Fibroblast of mammary gland (primary cell): ENCODE measurements at places on chromosomes 5 and 9.

DNA sequence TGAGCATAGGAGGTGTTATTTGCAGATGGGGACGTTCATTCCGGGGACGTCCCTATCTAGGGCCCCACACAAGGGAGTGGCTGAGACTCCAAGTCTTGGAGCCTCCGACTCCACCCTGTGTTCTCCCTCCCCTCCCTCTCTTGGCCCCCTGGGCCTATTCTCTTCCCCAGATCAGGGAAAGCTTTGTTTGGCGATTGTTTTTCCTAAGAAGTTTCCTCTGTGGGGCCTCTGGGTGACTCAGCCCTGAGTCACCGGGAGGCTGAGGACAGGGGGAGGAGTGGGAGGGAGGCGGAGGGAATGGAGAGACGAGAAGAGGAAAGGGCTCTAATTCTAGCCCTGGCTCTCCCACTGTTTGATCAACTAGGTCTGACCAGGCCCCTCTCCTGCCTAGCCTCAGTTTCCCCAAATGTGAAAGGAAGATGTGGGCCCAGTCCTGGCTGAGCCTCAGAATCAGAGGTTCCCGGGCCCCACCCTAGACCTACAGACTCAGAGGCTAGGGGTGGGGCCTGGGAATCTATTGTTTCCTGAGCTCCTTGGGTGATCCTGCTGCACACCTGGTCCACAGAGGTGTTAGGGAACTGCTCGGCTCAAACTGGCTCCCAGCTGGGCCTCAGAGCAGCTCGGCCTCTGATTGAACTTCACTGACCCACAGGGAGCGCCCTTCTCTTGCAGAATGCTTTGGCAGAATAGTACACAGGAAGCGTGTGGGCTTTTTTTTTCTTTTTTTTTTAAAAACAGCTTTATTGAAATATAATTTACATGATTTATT, 19.2 kb downstream of the GSN start:
- peak; percentile 96 for DNase-seq

GRCh38 chr5:34657988-34658387, 1.9 kb downstream of the RAI14 start:
- peak; percentile 60 for DNase-seq

DNA sequence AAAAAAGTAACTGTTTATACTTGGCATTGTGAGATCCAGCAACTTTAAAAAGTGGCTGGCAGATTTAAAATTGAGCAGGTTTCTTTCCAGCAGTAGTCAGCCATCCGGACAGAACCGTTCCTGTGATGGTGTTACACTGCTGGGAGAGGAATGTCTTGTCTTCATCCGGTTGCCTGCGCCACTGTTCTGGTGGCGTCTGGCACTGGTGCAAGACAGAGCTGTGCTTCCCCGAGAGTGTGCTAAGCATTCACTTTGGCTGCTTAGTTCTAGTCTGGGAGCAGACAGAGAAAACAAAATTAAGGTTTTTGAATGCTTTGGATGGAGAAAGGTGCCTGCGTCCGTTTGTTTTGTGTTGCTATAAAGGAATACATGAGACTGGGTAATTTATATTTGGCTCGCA, 35.5 kb upstream of the CREBRF start:
- DNase-seq = no peak

DNA sequence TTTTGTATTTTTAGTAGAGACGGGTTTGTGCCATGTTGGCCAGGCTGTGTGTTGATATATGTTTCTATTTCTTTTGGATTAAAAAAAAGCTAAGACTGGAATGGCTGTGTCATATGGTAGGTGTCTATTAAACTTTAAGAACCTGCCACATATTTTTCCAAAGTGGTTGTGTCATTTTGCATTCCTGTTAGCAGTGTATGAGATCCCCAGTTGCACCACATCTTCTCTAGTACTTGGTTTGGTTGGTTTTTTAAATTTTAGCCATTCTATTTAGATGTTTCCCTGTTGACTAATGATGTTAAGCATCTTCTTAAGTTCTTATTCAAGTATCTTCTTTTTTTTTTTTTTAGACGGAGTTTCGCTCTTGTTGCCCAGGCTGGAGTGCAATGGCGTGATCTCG, 36.2 kb upstream of the MEGF9 start:
- no peak for DNase-seq

DNA sequence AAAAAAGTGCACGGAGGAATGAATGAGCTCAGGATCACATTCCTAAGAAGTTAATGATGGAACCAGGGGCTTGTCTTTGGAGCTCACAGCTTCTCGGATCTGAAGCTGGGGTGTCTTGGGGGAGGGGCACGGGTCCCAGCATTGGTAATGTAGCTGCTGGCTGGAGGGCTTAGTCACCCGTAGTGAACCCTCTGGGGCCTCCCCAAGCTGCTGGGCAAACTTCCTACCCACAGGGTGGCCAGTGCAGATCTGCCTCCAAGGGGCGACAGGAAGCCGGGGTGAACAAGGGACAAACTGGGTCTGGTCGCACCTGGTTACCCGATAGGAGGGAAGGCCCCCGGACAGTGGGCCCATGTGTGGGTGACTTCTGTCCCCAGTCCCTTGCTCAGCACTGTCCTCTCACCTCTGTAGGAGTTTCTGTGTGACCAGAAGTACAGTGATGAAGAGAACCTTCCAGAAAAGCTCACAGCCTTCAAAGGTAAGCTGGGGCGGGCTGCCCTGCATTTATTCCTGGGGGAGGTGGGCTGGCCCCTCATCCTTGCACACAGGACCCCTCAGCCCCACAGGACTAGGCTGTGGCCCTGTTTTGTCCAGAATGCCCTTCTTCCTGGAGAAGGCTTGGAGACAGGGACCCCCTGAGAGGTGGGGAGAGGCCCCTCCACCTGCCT, 14.1 kb upstream of the NUP214 start:
- DNase-seq = no peak

DNA sequence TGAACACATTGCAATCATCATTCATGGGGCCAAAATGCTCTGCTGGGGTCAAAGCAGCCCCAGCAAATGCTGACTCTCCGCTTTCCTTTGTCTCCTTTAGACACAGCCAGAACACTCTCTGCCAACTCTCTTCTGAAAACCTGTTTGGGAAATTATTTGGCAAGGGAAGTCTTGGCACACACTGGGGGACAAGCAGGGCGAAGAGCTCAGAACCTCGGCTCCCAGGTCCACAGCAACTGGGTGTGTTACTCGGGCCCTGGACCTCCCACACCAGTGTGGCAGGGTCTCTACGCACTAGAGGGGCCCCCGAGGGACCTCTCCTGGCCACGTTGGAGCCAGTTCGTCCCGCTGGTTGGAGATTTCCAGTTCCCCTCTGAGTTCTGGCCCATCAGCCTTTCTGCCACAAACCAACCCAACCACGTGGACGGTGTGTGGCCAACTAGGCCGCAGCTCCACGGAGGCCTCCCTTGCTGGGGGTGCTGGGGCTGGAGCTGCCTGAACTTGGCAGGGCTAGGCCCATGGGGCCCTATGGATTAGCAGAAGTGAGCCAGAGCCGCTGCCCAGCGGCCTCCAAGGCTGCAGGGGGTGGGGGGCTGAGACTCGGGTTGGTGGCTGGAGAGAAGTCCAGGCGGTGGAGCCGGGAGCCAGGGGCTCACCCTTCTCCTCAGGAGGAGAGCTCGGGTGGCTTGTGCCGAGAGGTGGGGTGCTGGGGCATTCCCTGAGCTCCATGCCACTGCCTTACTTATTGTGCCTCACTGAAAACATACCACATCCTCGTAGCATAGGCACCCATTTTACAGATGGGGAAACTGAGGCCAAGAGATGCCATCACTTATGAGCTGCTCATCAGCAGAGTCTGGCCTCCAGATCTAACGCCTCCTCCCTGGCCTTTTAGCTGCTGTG, 46.8 kb upstream of the RNU6ATAC start:
- DNase-seq = no peak

DNA sequence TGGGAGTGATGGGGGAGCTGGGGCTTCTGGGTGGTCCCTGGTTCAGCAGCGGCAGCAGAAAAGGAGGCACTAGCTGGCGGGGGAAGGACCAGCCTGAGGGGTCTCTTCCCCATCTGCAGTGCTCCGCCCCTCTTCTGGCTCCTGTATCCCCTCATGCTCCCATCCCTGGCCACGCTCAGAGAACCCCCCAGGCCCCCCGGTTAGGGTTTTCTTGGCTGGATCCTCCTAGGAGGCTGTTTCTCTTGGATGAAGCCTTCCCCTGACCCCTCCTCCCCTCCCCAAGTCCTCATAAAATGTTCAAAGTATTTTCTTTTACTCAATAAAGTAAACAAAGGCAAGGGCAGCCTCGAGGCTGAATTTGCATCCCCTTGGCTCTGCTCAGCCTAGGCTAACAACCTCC, 60.8 kb downstream of the FGF18 start:
- no peak for DNase-seq

GRCh38 chr9:117278471-117279035, 136.3 kb downstream of the ASTN2 start:
- no peak for DNase-seq
